ENCODE measurements at places on chromosomes 4 and X. TPM values are rescaled to one million over a fixed set of nuclear protein-coding genes. Genes with fewer than 3 reads are reported as not detected.

GRCh38 chr4:15893962-15894361 lies 44.6 kb downstream of the FGFBP1 start:
- peak; percentile 99 for DNase-seq

The NHSL2 gene
- total RNA-seq, result 4.1 TPM

DNA sequence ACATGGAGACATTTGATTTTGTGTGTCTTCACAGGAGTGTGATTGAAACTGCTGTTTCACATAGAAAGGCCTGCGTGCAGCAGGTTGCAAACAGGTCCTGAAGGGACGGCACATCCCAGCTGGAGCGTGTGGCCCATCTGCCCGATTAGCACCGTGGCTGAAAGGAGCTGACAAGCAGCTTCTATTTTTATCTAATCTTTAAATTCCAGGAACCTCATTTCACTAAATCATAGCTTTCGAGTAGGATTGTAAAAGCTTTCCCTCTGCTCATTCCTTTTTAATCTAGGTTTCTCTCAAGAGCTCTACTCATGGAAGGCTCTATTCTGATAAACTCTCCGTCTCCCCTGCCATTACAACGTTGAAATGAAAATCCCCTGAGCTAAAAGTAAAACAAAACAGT lies 106.8 kb downstream of the FSTL5 start:
- peak; percentile 30 for DNase-seq

GRCh38 chr4:102791318-102791835 lies 30.6 kb upstream of the MANBA start:
- no peak for DNase-seq

- no peak for DNase-seq
Observed at GRCh38 chr4:122305853-122306252, 73.0 kb upstream of the ADAD1 start.

DNA sequence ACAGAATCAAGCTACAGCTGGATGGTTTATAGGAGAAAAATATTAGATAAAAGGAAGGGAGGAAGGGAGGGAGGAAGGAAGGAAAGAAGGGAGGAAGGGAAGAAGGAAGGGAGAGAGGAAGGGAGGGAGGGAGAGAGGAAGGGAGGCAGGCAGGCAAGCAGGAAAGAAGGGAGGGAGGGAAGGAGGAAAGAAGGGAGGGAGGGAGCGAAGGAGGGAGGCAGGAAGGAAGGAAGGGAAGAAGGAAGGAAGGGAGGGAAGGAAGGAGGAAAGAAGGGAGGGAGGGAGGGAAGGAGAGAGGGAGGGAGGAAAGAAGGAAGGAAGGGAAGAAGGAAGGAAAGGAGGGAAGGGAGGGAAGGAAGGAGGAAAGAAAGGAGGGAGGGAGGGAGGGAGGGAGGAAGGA lies 77.9 kb upstream of the C1QTNF7 start:
- no peak for DNase-seq

DNA sequence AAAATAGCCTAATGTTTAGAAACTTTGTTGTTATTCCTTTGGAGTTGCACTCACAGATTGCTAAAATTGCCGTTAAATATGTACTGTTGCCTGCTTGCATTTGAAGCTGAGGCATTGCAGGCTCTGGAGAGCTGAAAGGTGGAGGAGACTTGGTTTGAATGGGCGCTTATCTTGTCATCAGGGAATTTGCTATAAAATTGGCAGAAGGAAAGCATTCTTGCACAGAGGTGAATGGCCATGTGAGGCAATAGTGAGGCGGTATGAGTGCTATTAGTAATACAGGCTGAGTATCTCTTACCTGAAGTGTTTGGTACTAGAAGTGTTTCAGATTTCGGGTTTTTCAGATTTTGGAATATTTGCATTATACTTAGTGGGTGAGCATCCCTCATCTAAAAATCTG lies 41.3 kb downstream of the TRAPPC11 start:
- DNase-seq, result no peak

GRCh38 chrX:97842468-97843199 lies 958.9 kb downstream of the RPA4 start:
- DNase-seq, result no peak

The SLC9B1 gene
- total RNA-seq, result 2.0 TPM

- no peak for DNase-seq
Observed at GRCh38 chr4:85909851-85910250, 434.9 kb downstream of the ARHGAP24 start.

Measured in fibroblast of lung (primary cell).